Suppressor macrophage treated with lipopolysaccharide for 1 hour (primary cell): ENCODE measurements at places on chromosomes 16 and 17.
A peak's percentile ranks its signal among the peaks of the same experiment; 100 is the strongest.

DNA sequence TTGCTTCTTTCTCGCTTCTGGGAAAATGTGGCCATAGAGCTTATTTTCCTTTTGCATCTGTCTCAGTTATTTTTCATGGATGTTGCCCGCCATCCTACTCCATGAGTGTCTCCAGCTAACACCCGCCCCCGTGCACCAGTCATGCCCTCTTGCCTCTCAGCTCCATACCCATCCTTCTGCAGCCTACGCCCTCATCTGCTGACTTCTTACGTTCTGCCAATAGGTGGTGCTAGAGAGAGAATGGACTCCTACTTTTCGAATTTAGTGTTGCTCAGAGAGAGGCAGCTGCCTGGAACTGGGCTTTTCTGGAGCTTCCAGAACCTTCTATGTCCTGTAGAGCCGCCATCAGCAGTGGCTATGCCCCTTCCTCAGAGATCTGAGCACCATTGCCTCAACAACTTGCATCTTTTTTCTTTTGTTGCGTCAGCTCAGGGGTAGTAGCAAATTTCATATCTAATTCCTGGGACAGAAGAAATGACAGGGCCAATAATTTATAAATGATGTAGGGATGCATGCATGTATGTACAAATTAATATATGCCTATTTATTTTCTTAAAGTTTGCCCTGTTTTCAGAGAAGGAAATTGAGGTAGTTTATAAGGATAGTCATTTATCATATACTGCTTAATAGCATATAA lies 119.7 kb upstream of the MYOCD start:
- peak; percentile 47 for DNase-seq

GRCh38 chr16:68655806-68656205 lies 10.7 kb downstream of the CDH3 start:
- no peak for DNase-seq

GRCh38 chr17:48459070-48459844 lies 29.2 kb upstream of the SKAP1 start:
- no peak for DNase-seq

DNA sequence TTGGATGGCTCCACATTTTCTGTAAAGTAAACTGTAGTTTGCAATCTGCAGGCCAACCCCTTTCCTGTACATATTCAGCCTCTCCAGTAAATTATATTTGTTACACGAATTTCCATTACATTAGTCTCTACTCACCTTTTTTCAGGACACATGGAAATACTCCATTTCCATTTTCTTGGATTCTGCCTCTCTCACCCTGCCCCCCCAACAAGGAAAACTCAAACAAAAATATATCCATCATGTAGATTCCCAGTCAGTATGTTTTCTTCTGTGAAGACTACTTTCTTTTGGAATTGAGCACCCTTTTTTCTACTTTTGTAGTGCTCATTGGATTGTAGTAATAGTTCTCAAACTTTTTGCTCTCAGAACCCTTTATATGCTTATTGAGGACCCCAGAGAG lies 2.9 kb downstream of the PPM1D start:
- DNase-seq = no peak

GRCh38 chr17:45190503-45191255 lies 29.0 kb downstream of the HEXIM2 start:
- no peak for DNase-seq

DNA sequence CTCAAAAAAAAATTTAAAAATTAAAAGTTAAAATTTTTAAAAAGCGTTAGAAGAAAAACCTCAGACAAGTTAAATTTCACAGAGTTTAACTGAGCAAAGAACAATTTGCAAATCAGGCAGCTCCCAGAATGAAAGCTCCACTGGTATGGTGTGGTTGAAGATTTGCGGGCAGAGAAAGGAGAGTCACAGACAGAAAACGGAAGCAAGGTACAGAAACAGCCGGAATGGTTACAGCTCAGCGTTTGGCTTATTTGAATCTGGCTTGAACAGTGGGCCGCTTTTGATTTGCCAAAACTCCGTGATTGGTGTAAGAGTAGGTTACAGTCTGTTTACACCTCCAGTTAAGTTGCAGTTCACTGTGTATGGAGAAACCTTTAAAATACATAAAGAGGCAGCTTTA lies 297.1 kb downstream of the HS3ST4 start:
- DNase-seq = no peak

DNA sequence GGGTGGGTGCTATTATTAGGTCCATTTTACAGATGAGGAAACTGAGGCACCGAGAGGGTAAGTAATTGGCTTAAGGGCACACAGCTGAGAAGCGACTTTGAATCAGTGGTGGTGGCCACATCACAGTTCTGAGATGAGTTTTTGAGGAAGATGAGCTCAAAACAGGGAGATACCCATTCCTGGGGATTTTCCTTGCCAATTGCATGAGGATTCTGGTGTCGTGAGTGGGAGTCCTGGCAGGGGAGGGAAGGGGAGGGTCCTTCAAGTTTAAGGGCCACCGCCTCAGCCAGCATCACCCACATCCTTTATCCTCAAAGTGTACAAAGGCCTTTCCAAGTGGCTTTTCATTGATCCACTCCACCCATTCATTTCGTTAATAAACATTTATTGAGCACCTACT lies 45.3 kb downstream of the IL21R start:
- peak; percentile 65 for DNase-seq

DNA sequence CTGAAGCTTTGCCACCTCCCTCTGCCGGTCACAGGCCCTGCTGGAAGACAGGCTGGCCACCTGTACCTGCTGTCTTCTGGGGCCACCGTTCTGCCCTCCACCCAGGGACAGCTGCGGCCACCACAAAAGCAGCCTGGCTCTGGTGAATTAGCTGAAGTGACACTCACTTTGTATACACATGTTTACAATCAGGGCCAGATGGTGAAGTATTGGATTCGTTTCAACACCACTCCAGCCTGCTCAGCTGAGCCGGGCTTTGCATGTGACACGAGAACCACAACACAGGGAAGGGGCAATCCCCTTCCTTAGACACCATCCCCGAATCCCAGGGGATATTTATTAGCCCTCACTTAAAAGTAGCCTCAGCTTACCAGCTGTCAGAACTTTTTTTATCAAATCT lies 191.5 kb upstream of the RPL38 start:
- DNase-seq = peak; percentile 10

DNA sequence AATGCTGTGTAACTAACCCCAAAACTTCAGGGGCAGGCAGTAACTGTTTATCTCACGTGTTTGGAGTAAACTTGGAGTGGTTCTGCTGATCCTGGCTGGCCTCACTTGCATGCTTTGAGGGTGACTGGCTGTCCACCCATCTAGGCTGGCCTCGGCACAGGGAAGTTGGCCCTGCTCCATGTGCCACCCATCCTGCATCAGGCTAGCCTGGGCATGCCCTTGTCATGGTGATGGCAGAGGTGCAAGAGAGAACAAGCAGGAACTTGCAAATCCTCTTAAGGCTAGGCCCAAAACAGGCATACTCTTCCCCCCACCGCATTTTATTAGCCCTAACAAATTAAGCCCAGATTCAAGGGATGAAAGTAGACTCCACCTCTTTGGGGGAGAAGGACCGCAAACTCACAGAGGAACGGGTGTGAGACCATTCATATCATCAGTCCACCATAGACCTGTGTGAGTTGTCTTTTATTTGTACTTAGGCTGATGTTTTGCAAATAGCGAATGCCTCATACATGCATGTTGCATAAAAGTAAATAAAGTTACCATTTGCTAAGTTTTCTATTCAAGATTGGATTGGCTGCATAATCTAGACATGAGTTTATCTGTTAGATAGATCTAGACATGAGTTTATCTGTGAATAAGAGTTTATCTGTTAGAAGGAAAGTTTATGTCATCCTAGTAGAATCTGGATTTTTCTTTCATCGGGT lies 221.0 kb downstream of the CCDC182 start:
- no peak for DNase-seq

- no peak for DNase-seq
Measured at GRCh38 chr16:74605746-74606520, 981 bp downstream of the GLG1 start.

DNA sequence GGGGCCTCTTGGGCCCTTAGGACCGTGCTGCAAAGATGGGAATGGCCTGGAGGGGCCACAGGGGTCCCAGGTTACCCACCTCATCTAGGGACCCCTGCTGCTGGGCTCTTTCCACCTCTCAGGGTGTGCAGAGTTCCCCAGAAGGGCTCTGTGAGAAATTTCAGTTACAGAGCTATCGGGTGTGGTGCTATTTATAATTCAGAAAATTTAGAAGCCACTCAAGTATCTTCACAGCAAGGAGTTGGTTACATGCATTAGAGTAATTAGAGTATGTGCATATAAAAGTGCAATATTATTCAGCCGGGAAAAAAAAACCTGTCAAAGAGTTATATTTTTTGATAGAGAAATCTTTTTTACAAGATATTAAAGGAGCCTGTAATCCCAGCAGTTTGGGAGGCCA lies 18.9 kb downstream of the C16orf90 start:
- no peak for DNase-seq

DNA sequence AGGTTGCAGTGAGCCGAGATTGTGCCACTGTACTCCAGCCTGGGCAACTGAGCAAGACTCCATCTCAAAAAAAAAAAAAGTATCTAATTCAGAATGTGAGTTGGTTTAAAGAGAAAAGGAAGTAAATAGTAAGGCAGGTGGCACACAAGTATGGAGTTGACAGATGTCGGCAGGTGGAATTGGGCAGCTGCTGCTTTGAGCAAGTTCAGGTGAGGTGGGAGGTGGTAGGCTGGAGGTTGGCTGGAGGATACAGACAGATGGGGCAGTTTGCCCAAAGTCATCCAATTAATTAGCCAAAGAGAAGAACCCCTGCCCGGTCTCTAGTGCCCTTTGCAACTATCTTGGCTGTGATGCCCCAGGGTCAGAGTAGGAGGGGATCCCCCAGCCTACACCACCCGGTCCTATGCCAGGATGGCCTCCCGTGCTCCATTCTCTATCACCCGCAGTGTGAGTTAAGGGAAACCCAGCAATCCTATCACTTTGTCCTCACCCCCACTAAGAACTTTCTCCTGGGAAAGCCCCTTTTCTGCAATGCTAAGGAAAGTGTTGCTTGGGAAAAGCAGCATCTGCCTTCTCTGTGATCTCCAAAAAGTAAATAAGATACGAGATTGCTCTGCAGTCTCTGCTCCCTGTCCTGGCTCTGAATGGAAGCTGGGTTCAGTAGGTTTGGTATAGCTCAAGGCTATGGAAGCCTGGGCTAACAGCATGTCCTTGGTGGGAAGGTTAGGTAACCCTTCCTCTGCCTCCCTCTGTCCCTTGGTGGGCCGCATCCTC lies 32.2 kb downstream of the SLC12A3 start:
- DNase-seq = no peak

GRCh38 chr17:77037943-77038342 lies 102.8 kb upstream of the SEC14L1 start:
- DNase-seq = no peak

DNA sequence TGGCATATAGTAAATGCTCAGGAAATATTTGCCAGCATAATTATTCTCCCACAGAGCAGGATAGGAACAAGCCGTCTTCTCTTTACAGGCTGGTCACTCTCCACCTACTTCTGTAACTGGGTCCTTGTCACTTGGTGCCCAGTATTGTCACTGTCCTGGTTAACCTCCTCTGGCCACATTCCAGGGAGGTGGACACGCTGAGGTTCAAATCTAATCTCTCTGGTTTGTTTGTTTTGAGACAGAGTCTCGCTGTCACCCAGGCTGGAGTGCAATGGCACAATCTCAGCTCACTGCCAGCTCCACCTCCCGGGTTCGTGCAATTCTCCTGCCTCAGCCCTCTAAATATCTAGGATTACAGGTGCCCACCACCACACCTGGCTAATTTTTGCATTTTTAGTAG lies 15.6 kb downstream of the SBK1 start:
- no peak for DNase-seq

DNA sequence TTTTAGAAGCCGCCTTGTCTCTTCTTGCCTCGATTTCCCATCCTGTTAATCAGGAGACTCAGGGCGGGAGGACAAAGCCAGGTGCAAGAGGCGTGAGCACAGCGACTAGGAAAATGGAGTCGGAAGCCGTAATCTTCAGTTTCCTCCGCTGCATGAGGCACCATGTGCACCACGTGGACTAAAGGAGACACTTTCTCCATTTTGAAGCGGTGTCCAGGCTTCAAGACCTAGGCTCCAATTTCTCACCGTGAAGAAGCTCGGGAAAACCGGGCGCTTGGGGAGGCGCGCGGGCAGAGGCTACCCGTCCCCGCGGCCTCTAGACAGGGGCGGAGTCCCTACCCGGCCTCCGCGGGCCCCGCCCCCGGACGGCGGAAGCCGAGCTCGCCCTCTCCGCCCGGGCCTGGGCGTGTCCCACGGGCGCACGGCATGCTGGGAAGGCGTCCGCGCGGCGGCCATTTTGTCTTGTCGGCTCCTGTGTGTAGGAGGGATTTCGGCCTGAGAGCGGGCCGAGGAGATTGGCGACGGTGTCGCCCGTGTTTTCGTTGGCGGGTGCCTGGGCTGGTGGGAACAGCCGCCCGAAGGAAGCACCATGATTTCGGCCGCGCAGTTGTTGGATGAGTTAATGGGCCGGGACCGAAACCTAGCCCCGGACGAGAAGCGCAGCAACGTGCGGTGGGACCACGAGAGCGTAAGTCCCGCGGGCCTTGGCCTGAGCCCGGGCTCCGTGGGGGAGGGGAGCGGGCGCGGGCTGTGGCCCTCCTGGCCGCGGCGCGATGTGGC lies at the start of gene LUC7L3:
Gene LUC7L3 (plus strand): TSS at position 460 of the 780 bp plus-strand sequence. CDS start 130 bp downstream, at position 590.
- peak; percentile 99 for DNase-seq

GRCh38 chr17:82675476-82676245 lies 22.8 kb downstream of the RAB40B start:
- no peak for DNase-seq

DNA sequence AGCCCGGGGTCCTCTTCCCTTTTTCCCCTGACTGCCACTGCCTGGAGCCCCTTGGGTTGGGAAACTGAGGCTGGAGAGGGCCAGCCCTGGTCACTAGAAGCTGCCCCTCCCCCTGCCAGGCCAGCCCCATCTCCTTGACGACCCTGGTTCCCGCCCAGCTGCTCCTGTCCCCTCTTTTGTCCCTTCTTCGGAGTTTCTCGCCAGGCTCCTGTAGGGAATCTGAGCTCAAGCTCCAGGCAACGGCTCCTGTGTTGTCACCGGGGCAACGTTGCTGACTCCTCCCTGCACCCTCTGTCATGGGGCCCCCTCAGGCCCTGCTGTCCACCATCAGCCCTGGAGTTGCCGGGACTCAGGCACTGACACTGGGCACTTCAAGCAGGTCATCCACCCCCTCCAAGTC lies 5.7 kb downstream of the LLGL1 start:
- DNase-seq = no peak

DNA sequence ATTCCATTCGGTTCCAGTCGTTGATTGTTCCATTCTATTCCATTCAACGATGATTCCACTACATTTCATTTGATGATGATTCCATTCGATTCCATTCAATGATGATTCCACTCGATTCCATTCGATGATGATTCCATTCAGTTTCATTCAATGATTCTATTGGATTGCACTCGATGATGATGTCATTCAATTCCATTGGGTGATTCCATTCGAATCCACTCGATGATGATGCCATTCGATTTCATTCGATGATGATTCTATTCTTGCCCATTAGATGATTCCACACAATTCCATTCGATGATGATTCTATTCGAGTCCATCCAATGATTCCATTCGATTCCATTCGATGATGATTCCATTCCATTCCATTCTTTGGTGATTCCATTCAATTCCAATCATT lies 1283.7 kb downstream of the TP53TG3F start:
- DNase-seq = no peak

- no peak for DNase-seq
Measured at GRCh38 chr16:2278272-2278608, 10.3 kb upstream of the RNPS1 start.
